ENCODE measurements at places on chromosomes 2 and 18. TPM values are rescaled to one million over a fixed set of nuclear protein-coding genes. Genes with fewer than 3 reads are reported as not detected.

The ZNF532 gene
- total RNA-seq, result 7.0 TPM

The KCNG3 gene
- 0.27 TPM for total RNA-seq

GRCh38 chr18:27184115-27185024 lies 738 bp downstream of the CHST9 start:
- no peak for DNase-seq

- no peak for DNase-seq
Observed at GRCh38 chr18:4125224-4125623, 329.9 kb downstream of the DLGAP1 start.

DNA sequence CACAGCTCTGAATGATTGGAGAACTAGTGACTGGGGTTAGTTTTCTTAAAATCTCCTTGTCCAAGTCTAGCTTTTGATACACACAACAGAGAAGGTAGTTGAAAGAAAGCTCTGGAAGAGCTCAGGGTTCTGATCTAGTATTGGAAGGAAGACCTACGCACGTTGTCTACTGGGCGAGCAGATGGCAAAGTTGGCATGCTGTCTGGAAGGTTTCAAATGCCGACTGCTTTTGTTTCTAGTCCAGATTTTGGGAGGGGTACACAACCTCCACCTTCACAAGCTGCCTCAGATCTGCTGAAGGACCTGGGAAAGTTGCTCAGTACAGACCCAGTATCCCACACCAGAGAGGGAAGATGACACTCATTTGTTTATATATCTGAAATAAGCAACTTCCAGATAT lies 507.3 kb downstream of the RNF144A start:
- no peak for DNase-seq

DNA sequence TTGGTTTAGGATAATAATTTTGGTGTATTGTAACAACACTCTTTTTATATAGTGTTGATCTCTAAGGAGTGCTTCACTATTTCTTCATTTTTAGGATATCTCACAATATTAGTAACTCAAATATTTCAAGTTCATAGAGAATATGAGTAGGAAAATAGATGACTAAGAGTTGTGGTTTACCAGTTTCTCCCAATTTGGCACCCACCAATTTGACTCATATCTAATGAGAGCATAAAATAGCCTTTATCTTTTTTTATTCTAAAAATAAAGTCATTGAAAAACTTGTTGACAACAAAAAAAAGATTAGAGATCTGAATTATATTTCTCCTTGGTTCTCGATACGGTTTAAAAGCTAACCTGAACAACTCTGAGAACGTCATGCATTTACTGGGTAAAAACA lies 204.0 kb downstream of the PARD3B start:
- DNase-seq, result no peak

GRCh38 chr18:31598021-31598805 lies 6.5 kb downstream of the TTR start:
- DNase-seq, result no peak

- no peak for DNase-seq
Observed at GRCh38 chr2:171274757-171275156, 114.1 kb upstream of the TLK1 start.

- DNase-seq, result no peak
Observed at GRCh38 chr2:48045613-48046012, 139.3 kb upstream of the FBXO11 start.

DNA sequence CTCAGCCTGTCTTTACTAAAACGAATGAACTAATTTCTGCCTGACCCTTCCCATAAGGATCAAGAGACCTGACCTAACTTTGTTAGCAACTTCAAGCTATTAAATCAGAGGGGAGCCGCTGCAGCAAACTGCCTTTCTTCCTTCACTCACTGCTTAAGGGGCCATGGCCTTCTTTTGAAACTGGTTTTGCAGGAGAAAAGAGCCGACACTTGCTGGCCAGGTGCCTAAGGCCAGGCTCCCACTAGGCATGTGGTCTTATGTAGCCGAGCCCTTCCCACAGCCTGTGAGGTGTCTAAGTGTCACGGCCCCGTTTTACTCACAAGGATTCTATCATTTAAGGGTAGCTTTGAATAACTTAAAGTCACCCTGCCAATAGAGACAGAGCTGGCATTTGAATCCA lies 130.8 kb downstream of the ZNF236 start:
- no peak for DNase-seq

DNA sequence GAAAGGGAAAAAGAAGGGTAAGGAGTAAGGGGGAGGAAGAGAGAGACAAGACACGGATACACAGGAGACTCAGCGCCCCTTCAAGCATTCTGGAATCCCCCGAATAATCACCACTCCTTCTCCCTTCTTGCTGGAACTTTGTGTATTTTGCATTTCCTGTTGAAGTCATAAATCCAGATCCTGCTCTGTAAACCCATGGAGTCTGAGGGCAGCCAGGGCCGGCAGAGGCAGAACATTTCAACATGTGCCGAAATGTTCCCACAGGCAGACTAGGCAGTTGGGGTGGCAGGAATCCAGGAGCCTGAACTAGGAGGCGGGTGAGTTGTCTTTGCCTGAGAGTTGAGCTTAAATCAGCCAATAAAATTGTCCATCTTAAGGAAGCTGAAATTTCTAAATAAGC lies 193.1 kb downstream of the SH3RF3 start:
- no peak for DNase-seq

GRCh38 chr18:10225300-10225699 lies 229.1 kb upstream of the APCDD1 start:
- DNase-seq, result no peak

DNA sequence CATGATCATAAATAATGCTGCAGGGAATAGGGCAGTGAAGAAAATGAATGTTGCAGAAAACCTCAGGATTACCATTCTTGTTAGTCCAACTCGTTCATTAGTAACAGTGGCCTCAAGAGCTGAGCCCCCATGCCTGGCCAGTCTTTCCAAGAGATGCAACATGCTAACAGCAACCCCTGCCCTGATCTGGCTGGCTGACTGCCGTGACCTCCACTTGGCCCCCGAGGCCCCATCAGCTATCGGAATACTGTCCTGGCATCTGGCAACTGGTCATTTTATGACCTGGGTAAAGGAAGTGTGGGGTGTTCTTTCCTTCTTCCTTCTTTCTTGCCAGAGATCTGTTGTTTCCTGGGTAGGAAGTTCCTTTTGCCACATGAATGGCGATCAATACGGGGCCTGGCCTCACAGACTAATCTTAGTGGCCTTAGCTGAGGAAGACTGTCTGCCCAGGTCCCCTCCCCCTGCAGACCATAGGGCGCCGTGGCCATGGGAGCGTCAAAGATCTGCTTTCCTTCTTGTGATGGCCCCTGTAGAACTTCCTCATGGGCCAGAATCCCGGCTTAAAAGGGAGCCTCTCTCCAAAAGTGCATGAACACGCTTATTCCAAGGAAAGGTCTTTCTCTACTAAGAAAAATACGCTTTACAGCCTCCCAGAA lies 10.6 kb upstream of the TRABD2A start:
- DNase-seq, result no peak

DNA sequence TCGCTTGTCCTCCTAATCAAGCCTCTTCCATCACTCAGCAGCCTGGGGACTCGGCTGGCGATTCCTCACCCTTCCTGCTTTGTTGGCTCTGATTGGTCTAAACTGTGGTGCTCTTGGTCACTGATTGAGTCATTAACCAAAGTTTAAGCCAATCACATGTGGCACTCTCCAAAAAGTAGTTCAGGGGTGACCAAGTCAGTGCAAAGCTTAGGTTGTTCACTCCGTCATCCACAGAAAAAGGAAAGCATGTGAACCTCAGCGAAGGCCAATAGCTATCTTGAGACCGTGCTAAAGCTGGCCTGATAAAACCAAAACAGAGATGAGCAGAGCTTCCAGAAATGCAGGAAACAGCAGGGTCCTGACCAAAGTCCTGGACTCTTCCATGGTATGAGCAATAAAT lies 4.9 kb downstream of the ALPK2 start:
- DNase-seq, result no peak

GRCh38 chr2:29966266-29966665 lies 44.9 kb upstream of the ALK start:
- DNase-seq, result no peak

GRCh38 chr2:38345323-38346038 lies 31.6 kb downstream of the ATL2 start:
- DNase-seq, result no peak

- DNase-seq, result no peak
Observed at GRCh38 chr2:27231921-27232320, 14.8 kb downstream of the CAD start.

GRCh38 chr2:67880291-67880761 lies 182.5 kb downstream of the C1D start:
- no peak for DNase-seq

DNA sequence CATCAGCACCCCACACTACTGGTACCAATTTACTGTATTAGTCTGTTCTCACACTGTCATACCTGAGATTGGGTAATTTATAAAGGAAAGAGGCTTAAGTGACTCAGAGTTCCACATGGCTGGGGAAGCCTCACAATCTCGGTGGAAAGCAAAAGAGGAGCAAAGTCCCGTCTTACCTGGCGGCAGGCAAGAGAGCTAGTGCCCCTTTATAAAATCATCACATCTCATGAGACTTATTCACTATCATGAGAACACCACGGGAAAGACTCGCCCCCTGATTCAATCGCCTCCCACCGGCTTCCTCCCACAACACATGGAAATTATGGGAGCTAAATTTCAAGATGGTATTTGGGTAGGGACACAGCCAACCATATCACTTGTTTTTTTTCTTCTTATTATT lies 717.2 kb downstream of the TRIB2 start:
- DNase-seq, result no peak

Measured in activated naive CD4-positive, alpha-beta T cell treated with anti-CD3 and anti-CD28 coated beads, Interleukin-2, amount 50 U/mL, for 72 hours (primary cell).